Coronary artery (tissue), 2 donors: ENCODE measurements at places on chromosomes 16 and 17.

DNA sequence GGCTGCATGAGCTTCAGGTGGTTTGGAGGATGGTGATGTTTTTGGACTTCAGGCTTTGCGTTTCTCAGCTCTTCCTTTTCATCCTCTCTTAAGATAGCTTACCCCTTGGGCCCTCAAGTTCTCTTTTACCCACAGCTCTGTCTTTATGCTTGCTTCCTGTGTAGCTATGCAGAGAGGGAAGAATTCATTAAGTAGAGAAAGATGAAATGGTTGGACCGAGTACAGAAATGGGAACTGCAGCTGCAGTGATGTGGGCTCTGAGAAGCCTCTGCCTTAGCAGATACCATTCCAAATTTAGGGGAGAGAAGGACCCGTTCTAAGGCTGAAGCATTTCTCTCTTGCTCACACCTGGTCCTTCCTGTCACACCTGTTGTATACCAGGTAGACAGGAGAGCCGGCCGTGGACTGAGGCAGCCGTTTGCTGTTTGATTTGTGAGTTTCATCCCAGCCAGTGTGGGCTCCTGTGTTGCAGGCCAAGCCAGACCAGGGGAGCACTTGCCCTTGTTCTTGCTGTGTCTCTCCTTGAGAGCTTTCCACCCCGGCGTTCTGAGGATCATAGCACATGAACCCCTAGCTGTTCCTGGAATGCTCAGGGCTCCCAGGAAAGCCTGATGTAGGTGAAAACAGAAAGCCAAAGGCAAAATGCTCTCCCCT, 392.7 kb downstream of the CPPED1 start:
- DNase-seq: no peak

- DNase-seq: no peak
Measured at GRCh38 chr16:57424583-57424982, 20.0 kb downstream of the CCL17 start.

GRCh38 chr17:54870671-54871175, 29.9 kb upstream of the TOM1L1 start:
- no peak for DNase-seq

- no peak for DNase-seq
Measured at GRCh38 chr16:72262711-72263110, 90.8 kb upstream of the PMFBP1 start.

- no peak for DNase-seq
Measured at GRCh38 chr16:31577411-31577810, 49.7 kb downstream of the AHSP start.

GRCh38 chr16:19912455-19913339, 28.0 kb upstream of the GPRC5B start:
- no peak for DNase-seq
